ENCODE measurements at places on chromosomes 6 and 20. TPM values are rescaled to one million over a fixed set of nuclear protein-coding genes. Genes with fewer than 3 reads are reported as not detected.

- no peak for DNase-seq
These were observed 21.0 kb downstream of the KCNK5 start for GRCh38 chr6:39208223-39208739.

DNA sequence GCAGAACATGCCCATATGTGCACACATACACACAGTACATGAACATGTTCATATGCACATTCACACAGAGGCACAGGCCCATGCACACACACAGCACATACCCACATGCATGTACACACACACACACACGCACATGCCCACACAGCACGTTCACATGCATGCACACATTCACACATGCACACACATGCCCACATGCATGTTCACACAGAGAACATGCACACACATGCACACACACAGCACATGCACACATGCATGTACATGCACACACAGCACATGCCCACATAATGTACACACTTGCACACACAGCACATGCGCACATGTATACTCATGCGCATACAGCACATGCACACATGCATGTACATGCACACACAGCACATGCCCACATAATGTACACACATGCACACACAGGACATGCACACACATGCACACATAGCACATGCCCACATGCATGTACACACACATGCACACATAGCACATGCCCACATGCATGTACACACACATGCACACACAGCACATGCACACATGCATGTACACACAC, 25.9 kb downstream of the RNASET2 start:
- no peak for DNase-seq

GRCh38 chr6:73200247-73200646, 25.0 kb downstream of the KHDC1L start:
- no peak for DNase-seq

GRCh38 chr6:16654701-16655100, 106.6 kb downstream of the ATXN1 start:
- no peak for DNase-seq

GRCh38 chr6:84785671-84786070, 21.3 kb upstream of the TBX18 start:
- no peak for DNase-seq

GRCh38 chr6:100121854-100122609, 128.0 kb upstream of the MCHR2 start:
- no peak for DNase-seq

- peak; percentile 28 for DNase-seq
These were observed 27.9 kb downstream of the TCF15 start for GRCh38 chr20:582204-582603.

- DNase-seq = no peak
These were observed 72.0 kb upstream of the BACH2 start for GRCh38 chr6:90368601-90369000.

Gene HSPA12B
- total RNA-seq = 9.3 TPM

Gene NPEPL1
- 30.8 TPM for total RNA-seq

Gene FAM184A
- total RNA-seq = 7.0 TPM

Gene E2F1
- total RNA-seq = 0.88 TPM
